ENCODE measurements at places on chromosomes 13 and 19.

- DNase-seq: no peak
Observed at GRCh38 chr13:29131881-29132668, 311.9 kb downstream of the MTUS2 start.

GRCh38 chr19:47813995-47814328 lies 7.8 kb upstream of the CRX start:
- DNase-seq: no peak

- DNase-seq: no peak
Observed at GRCh38 chr13:36356058-36356457, 9.9 kb upstream of the SPART start.

- DNase-seq: no peak
Observed at GRCh38 chr13:44158881-44159632, 214.6 kb upstream of the SERP2 start.

DNA sequence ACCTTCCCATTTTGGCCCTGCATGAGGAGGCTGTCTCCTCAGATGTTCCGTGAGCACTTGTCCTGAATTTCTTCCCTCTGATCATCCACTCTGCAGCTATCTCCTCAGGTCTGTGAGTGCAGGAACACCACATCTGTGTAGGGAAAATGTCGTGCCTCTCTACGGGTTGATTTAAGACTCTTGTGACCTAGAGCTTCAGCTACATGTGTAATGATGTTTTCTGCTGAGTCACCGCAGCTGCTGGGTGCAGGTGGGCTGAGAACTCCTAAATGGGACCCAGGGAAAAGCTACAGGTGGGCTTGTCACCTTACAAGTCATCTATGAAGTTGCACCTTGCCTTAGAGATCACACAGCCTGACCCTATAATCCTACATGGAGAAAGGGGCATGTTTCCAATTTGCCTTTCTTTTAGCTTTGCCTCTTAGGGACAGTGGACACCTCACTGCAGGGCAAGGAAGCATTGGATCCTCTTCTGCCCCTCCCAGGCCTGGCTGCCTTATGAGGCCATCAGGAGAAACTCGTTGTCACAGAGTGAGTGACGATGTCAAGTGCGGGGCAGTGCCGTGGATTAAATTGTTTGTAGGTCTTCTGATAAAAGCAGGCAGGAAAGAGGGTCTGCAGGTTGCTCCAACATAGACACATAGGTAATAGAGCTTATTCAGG lies 122.3 kb downstream of the DNAJC15 start:
- no peak for DNase-seq

Measured in OCI-M1 (cell line).